NCI-H187 (cell line): ENCODE measurements at places on chromosomes 2 and 18.
A peak's percentile ranks its signal among the peaks of the same experiment; 100 is the strongest.

GRCh38 chr2:85400541-85401463 is 9.4 kb downstream of the CAPG start:
- no peak for DNase-seq

DNA sequence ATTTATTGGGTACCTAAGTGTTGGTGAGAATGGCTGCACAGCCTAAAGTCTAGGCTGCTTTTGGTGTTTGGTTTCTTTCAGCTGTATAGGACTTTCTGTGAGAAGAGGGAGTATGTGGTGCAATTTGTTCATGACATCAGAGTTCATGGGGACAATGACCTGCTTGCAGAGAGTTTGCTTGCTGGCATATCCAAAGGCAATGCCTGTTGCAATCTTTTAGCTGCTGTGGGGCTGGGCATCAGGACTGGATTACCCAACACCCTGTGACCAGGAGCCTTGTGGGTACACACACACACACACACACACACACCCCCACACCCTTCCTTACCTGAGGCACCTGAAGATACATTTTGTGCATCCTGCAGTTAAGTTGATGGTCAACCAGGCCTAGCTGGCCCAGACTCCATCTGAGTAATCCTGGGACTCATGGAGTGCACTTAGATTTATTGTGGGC is 68.4 kb downstream of the LIPG start:
- DNase-seq, result no peak

DNA sequence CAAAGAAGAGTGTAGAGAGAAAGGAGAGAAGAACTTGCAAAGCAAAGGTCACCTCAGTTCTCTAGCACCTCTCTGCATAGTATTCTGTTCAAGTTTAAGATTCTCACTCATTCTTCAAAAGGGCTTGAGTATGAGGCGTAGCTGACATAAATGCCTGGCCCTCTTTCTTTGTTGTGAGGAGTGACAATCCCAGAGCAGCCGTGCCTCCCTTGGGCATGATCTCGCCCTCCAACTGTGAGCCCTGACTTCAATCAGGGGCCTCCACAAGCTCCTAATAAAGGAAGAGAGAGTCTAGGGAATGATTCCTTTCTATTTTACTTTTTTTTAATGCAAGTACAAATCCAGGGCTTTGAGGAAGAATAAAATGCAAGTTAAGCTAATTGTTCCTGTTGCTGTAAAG is 402.7 kb downstream of the LRP1B start:
- DNase-seq, result no peak

- DNase-seq, result no peak
Measured at GRCh38 chr18:36912887-36913286, 84.0 kb downstream of the KIAA1328 start.

GRCh38 chr2:239187464-239188253 is 213.2 kb downstream of the HDAC4 start:
- no peak for DNase-seq

DNA sequence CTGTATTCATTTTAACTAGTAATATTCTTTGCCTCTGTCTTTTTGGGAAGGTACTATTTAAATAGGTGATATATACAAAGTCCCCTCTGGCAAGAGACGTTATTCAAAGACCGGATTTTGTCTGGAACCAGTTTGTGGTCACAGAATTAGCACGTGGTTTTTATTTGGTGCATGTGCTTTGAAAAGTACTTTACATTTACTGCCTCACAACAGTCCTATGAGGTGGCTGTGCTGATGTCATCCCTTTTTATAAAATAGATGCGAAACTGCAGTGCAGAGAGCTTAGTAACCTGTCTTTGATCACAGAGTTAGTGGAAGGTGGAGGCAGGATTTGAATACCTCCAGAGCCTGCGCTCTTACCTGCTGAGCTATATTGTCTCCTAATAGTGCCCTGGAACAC is 4.0 kb downstream of the LPIN1 start:
- no peak for DNase-seq

- DNase-seq, result no peak
Measured at GRCh38 chr2:173048522-173048896, 27.1 kb upstream of the MAP3K20 start.

GRCh38 chr18:26051843-26052242 is 38.6 kb downstream of the SS18 start:
- DNase-seq, result no peak

GRCh38 chr2:112077814-112078213 is 22.7 kb downstream of the TMEM87B start:
- no peak for DNase-seq

GRCh38 chr2:60414495-60415138 is 138.8 kb downstream of the BCL11A start:
- DNase-seq, result no peak

GRCh38 chr2:190339394-190339793 is 4.0 kb upstream of the INPP1 start:
- no peak for DNase-seq

GRCh38 chr2:19462256-19462645 is 103.8 kb upstream of the OSR1 start:
- DNase-seq, result no peak

DNA sequence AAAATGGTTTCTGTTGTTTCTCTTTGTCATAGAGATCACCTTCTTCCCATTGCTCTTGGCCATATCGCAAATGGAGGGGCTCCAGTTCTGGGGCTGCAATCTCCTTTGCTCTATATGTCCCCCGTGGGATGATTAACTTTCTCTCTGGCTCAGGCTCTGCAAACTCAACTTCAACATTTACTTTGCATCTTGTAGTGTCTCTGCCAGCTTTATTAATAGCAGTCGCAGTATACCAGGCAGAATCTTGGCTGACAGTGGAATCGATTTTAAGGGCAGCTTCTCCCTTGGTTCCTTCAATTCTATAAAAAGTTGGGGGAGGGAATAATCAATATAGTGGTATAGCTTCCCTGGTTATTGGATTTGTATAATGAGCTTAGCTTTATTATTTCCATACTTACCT is 30.5 kb downstream of the TTN start:
- DNase-seq, result no peak

DNA sequence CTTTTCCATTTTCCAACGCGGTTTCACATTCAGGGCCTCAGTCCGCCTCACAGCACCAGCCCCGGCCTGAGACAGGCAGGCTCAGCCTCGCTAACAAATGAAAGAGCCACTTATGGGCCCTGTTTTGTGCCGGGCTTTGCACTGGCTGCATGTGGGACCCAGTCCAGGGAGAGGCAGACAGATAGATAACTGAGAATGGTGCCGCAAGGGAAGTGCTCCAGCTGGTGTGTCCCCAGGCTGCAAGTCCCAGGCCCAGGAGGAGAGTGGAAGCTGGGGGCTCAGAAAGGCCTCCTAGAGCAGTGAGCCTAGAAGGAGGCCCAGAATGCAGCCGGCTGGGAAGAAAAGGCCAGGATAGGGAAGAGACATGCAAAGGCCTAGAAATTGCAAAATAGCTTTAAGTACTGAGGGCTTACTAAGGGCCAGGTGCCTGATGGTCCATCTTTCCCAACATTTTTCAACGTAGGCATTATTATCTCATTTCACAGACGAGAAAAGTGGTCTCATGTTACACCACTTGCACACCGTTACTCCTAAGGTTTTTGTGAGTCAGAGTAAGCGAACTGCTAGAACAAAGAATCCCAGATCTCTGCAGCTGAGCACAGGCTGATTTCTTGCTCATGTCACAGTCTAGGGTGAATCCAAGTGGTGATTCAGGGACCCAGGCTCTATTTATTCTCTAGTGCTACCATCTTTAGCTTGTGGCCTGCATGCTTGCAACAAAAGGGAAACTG is 26.0 kb downstream of the ADRA2B start:
- no peak for DNase-seq

DNA sequence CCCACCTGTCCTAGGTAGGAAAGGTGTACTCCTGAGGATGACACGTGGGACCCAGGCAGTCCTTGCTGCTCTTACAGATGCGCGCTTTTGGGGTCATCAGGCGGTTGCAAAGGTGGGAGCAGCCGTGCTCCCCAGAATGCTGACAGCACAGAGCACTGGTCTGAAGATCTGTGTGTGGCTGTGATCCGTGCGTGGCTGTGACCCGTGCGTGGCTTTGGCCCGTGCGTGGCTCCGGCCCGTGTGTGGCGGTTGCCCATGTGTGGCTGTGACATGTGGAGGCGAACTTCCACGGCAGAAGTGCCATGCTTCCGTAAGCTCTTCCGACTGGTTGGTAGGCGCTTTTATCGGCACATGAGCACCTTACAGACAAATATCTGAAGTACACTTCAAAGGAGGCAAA is 270.0 kb downstream of the AGAP1 start:
- DNase-seq, result no peak

DNA sequence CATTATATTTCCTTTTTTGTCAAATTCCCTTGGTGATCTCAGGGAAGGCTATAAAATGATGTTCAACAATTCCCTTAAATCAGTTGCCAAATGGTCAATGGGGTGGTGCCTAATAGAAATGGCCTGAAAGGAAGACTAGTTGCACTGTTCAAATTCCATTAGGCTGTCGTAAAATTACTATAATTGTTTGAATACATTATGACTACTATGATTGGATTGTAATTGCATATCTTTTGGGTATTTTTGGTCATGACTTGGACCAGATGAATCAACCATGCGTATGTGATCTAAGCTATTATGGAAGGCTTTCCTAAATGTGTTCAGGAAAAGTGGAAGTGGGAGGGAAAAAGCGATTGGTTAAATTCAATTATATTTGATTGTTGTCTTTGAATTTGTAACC is 41.3 kb upstream of the KCNE4 start:
- no peak for DNase-seq

GRCh38 chr2:3296182-3296972 is 81.2 kb downstream of the EIPR1 start:
- DNase-seq, result no peak

DNA sequence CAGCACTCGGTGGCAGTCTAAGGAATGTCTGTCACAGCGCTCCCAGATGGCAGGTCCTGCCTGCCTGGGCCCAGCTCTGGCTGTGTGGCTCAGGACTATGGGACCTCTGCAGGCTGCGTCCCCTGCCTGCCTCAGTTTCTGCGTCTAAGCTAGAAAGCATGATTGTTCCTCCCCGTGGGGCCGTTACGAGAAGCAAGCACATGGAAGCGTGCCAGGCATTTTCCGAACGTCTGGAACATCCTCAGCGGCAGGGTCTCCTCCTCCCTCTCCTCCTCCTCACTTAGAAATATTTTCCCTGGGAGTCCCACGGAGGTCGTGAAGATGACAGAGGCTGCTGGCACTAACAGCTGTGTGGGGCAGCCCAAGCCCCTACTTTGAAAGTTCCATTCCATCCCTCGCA is 43.3 kb downstream of the LRRFIP1 start:
- no peak for DNase-seq

GRCh38 chr2:66201242-66201641 is 233.7 kb upstream of the MEIS1 start:
- no peak for DNase-seq

- DNase-seq, result no peak
Measured at GRCh38 chr2:163755366-163755765, 19.6 kb upstream of the FIGN start.

- DNase-seq, result no peak
Measured at GRCh38 chr2:78023356-78023755, 501.2 kb upstream of the LRRTM4 start.

DNA sequence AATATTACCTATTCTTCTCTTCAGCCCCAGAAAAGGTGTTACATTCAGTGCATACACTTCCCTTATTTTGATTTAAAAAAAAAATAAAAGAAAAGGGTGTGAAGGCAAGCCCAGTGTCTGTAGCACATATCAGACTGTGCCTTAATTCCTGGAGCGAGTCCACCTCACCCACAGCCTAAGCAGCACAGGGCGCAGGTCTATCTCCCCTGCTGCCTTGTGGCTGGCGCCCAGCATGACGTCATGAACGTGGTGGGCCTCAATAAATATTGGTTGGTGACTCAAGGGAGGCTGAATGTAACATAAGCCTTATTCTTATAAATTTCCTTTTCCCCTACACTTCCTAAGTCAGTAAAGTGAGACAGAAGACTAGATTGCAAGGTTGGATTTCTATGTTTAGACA is 26.4 kb downstream of the ST3GAL5 start:
- no peak for DNase-seq

DNA sequence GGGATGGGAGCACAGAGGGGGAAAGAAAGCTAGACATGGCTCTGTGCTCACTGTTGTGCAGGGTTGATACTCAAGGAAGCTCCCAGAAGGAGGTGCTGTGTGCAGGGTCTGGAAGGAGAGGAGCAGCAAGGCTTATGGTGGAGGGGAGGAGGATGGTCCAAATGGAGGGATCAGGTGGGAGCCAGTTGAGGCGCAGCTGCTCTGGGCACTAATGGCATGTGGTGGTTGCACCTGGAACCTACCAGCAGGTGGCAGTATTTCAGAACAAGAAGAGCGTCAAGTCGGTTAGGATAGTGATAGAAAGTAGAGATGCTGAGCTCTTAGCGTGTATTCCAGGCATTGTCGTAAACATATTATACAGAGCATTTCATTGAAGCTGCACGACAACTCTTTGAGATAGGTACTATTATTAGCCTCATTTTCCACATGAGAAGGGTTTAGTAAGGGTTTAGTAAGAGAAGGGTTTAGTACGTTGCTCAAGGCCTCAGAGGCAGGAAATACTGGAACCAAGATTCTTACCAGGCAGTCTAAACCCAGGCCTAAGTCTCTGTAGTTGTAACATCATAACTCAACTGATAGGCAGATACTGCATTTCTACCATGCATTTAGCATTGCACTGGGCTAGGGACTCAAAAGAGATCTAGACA is 223.7 kb downstream of the CYP26B1 start:
- DNase-seq, result peak; percentile 1

- no peak for DNase-seq
Measured at GRCh38 chr2:224426656-224427055, 24.7 kb upstream of the FAM124B start.

DNA sequence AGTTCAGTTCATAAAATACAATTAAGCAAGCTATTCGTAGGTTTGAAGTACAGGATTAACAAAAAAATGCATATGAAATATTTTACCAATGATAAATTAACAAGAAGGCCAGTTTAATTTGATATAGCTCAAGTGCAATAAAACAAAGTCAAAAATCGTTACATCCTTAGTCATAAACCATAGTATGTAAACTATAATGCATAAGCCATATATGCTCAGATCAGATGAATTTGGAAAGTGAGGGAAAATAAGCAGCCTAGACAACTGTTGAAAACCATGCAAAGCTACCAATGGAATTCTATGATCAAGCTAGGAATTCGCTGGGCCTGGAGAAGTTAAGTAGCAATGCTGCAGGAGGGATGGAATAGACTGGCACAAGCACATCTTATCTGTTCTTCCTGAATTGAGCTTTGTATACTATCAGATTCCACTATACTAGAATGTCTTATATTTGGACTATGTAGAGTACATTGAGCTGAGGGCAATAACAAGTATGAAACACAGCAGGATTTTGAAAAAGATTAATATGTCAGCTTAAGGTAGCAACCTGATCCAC is 682.0 kb downstream of the IRS1 start:
- no peak for DNase-seq

- no peak for DNase-seq
Measured at GRCh38 chr2:120012363-120012762, 514 bp upstream of the EPB41L5 start.
